ENCODE measurements at places on chromosomes 5 and 9.

DNA sequence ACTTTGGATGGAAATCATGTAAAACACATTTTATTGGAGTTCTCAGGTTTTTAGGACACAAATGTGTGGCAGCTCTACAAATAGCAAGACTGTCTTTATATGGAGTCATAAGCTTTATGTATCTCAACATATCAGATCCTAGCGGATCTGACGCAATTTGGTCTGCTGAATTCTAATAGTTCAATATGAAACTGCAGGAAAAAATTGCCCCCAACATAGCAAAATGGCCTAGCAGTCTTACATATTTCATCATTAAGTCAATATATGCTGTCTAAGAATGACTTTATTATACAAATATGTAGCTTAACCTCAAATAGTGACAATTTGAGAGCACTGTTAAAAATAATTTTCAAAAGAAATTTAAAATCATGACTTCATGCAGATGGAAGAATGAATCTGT, 244.3 kb downstream of the TAF11L14 start:
- no peaks in the 10 kb centered on the region for H3K27me3 ChIP-seq
- no peaks in the 10 kb centered on the region for H3K36me3 ChIP-seq
- no peak overlapping the region for H3K4me3 ChIP-seq

GRCh38 chr5:158773161-158773560, 326.6 kb downstream of the EBF1 start:
- peaks cover 22% of the 10 kb centered on the region for H3K27me3 ChIP-seq
- DNase-seq, result no peak
- no peak overlapping the region for H3K4me3 ChIP-seq
- H3K4me1 ChIP-seq, result no peaks in the 10 kb centered on the region
- H3K27ac ChIP-seq, result no peak overlapping the region
- H3K36me3 ChIP-seq, result no peaks in the 10 kb centered on the region

GRCh38 chr9:18811171-18811570, 221.8 kb downstream of the SAXO1 start:
- no peak for DNase-seq
- H3K27me3 ChIP-seq, result peaks cover 19% of the 10 kb centered on the region
- H3K27ac ChIP-seq, result no peak overlapping the region
- H3K4me3 ChIP-seq, result no peak overlapping the region

DNA sequence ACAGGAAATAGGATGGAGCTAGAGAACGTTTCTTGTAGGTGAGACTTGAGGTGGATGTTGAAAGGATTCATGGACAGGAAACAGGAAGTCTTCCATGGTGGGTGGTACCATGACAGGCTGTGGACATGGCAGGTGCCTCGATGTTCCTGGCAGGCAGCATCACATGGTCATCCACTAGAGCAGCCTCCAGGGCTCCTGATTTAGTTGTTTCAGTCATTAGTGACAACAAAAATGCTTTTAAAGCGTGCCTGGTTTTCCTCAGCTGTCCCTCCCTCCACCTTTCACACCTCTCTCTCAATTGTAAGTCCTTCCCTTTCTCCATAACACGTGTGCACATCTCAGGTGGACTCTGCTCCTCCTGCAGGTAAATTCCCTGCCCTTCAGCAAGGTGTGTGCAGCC, 25.2 kb upstream of the ASPN start:
- H3K27me3 ChIP-seq, result no peaks in the 10 kb centered on the region
- no peak overlapping the region for H3K27ac ChIP-seq
- no peak for DNase-seq
- peaks cover 7% of the 10 kb centered on the region for H3K4me1 ChIP-seq
- H3K4me3 ChIP-seq, result no peak overlapping the region
- no peaks in the 10 kb centered on the region for H3K36me3 ChIP-seq

- H3K27me3 ChIP-seq, result no peaks in the 10 kb centered on the region
- H3K4me1 ChIP-seq, result peaks cover 22% of the 10 kb centered on the region
- no peak overlapping the region for H3K4me3 ChIP-seq
- DNase-seq, result no peak
- H3K36me3 ChIP-seq, result no peaks in the 10 kb centered on the region
- H3K27ac ChIP-seq, result no peak overlapping the region
Measured at GRCh38 chr5:138790684-138791083, 37.5 kb downstream of the CTNNA1 start.

DNA sequence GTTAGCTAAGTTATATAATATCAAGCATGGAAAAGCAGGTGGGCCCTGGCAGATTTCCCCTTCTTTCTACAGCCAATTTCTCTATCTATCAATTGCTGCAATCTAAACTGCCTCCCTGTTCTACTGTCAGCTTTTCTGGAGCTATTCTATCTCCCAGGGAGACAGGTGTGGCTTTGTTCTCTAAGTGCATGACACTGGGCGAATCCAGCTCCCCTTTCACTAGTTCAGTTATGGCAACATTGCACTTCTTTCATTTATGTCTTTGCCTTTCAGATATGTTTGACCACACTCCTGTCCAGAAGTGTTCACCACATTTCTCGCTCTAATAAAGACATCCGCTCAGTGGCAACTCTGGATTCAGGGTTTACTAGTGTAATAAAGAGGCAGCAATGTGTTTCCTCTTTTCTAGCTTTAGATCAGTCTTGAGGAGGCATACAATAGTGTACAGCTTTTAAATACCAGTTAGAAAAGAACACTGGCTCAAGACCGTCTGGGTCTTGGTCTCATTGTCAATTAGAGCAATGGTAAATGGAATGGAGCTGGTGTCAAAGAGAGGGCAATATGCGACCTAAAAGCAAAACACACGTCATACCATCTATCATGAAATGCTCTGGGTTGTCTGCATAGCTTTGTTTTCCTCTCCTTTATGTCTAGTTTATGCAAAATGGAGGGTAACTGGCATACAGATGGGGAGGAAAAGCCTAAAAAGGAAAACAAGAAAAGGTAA, 197.0 kb downstream of the SLF1 start:
- no peak overlapping the region for H3K27ac ChIP-seq
- no peaks in the 10 kb centered on the region for H3K27me3 ChIP-seq
- no peak for DNase-seq
- H3K4me3 ChIP-seq, result no peak overlapping the region
- H3K4me1 ChIP-seq, result no peaks in the 10 kb centered on the region
- no peaks in the 10 kb centered on the region for H3K36me3 ChIP-seq

DNA sequence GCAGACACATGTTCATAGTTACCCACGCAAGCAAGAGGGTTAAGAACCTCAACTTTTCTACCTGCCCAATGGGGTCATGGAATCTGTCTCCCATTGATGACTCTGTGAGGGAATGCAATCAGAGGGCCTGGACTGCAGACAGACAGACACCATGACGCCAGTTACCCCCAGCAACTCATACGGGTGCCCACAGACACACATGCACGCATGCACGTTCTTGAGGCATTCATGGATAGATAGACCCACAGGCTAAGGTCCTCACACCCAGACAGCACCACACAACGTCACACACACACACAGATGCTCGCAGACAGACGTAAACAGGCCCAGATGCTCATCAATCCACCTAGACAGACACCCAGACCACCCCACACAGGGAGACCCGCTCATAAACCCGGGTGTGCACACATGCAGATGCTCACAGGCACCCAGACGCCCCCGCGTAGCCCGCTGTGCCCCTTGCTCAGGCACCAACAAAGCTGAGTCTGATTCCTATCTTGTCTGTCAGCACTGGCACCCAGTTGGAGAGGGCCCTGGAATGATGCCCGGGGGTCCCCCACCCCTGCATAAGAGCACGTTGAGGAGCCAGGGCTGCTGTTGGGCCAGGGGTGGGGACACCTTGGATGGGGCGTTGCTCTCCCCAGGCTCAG, 23.6 kb downstream of the LHX2 start:
- no peak overlapping the region for H3K4me3 ChIP-seq
- H3K27ac ChIP-seq, result no peak overlapping the region
- H3K4me1 ChIP-seq, result peaks cover 6% of the 10 kb centered on the region
- DNase-seq, result no peak
- H3K27me3 ChIP-seq, result peaks cover 98% of the 10 kb centered on the region

DNA sequence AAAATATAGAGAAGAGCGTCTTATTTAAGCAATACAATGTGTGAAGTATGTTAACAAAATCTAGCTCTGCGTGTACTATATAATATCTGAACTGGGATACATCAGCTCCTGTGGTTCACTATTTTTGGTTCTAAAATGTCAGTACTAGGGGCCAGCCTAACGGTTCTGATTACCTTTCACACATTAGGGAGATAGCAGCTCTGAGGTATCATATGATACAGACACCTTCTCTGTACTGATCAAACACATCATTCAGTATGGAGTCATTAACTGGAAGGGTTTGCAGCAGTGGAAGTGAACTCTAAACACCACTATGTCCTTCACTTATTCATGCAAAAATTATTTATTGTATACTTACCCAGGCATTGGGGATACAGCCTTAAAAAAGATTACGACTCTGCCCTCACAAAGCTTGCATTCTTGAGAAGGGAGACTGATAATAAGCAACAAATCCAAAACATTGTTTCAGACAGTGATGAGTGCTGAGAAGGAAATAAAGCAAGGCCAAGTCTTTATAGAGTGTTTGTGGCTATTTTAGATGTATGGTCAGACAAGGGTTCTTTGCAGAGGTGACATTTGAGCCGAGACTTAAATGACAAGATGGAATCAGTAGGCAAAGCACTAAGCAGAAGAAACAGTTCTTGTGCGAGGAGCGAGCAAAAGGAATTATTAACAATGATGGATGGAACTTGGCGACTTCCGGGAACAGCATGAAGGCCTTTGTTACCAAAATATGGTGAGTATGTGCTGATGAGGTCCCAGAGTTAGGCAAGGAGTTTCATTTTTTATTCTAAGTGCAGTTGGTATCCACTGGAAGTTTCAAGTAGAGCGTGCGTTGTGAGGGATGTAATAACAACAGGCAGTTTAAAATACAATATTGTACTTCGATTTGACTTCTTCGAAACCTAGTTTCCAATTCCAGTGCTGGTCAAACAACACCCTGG, 1.8 kb upstream of the LNPEP start:
- peaks cover 54% of the 10 kb centered on the region for H3K4me1 ChIP-seq
- peaks cover 24% of the 10 kb centered on the region for H3K36me3 ChIP-seq
- no peak for DNase-seq

DNA sequence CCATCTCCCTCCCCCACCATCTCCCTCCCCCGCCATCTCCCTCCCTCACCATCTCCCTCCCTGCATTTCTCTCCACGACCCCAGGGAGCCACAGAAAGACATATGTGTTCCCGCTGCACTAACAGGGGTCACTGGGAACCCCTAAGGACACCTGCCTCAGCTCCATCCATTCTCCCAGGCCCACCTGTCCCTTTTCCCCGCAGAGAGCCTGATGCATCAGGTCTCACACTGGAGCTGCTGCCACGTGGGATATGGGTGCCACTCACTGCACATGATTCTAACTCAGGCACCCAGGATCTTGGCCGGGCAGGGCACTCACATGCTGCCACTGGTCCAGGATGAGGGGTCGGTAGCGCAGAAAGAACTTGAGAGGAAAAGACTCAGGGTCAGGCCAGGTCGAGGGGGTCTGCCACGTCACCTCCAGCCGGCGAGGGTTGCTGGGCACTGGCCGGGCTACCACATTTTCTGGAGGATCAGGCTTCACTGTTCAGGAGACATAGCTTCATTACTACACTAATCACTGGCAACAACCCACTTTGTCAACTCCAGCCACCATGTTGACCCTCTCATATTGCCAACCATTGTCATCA, 33.2 kb upstream of the ENHO start:
- no peak for DNase-seq
- H3K4me3 ChIP-seq, result no peak overlapping the region
- no peaks in the 10 kb centered on the region for H3K36me3 ChIP-seq
- H3K27me3 ChIP-seq, result peaks cover 59% of the 10 kb centered on the region
- no peaks in the 10 kb centered on the region for H3K4me1 ChIP-seq
- no peak overlapping the region for H3K27ac ChIP-seq

DNA sequence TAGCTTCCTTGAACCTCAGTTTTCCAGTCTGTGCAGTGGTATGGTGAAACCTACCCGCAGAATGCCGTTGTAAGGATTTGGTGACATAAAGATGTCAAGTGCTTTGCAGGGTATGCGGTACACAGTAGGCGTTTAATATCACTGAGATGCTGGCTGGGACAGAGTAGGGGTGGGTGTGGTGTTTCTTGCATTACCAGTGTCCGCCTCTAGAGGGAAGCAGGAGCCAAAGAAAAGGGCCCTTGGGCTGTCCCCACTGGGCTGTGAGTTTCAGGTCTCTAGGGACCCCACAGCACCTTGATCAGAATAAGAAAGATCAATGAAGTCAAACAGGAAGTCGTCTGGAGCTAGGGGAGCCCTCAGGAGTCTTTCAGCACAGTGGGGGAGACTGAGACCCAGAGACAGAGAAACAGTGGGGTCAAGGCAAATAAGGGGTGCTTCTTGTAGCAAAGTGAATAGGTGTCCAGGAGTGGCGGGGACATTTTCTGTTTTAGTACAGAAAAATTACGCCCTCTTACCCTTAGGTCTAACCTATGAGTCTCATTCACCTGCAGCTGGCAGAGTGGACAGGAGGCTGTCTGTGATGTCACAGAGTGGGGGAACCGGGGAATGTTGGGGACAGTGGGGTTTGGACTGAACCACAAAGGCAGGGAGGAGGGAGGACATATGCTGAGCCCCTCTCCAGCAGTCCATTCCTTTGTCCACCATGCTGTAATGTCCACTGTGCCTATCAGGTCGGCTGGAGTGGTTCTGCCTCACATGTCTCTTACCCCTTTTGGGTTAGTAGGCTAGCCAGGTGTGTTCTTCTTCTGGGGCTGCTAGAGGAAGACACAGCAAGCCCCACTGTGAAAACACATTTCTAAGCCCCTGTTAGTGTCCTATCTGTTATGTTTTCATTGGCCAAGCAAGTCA, 4.7 kb upstream of the TEX53 start:
- no peak overlapping the region for H3K27ac ChIP-seq
- H3K4me1 ChIP-seq, result no peaks in the 10 kb centered on the region
- H3K4me3 ChIP-seq, result no peak overlapping the region
- peaks cover 40% of the 10 kb centered on the region for H3K27me3 ChIP-seq

GRCh38 chr9:31146485-31147166, 1237.8 kb upstream of the ACO1 start:
- no peak overlapping the region for H3K4me3 ChIP-seq
- no peaks in the 10 kb centered on the region for H3K4me1 ChIP-seq
- no peaks in the 10 kb centered on the region for H3K27me3 ChIP-seq
- no peak overlapping the region for H3K27ac ChIP-seq

DNA sequence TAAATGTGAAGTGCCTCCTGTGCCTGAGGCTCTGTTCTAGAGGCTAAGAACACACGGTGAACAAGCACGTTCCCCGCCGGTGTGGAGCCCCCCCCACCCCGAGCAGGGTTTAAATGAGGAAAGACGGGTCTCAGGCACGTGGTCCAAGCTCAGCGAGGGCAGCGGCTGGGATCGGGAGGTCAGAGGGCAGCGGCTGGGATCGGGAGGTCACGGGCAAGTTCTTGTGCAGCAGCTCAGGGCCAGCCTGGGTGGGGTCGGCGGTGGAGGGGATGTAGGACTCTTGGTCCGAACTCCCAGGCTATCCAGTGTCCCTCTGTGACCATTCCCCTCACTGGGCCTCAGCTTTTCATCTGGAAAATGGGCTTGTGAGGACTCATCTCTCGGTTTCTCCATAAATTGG, 2.7 kb upstream of the GBGT1 start:
- H3K36me3 ChIP-seq, result no peaks in the 10 kb centered on the region
- H3K4me3 ChIP-seq, result no peak overlapping the region
